ENCODE measurements at places on chromosomes 4 and X.
A peak's percentile ranks its signal among the peaks of the same experiment; 100 is the strongest.

DNA sequence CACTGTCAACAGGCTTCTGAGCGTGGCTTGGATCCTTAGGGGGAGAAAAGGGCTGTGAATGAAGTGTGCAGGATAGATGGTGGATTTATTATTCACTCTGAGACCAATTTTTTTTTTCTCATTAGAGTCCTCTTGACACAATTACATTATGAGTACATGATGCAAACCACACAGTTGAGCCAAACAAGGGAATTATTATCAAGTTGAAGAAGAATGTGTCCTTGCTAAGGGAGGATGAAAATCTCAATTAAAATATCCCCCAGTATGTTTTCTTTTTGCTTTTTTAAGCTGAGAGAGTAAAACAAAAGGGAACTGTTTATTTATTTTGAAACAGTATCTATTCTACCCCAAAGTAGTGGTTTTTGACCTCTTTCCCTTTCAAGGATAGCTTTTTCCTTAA, 40.4 kb downstream of the RPS3A start:
- no peak for DNase-seq

GRCh38 chrX:28901637-28902036, 314.4 kb downstream of the IL1RAPL1 start:
- DNase-seq, result no peak

GRCh38 chr4:162443510-162443909, 279.7 kb upstream of the FSTL5 start:
- no peak for DNase-seq

DNA sequence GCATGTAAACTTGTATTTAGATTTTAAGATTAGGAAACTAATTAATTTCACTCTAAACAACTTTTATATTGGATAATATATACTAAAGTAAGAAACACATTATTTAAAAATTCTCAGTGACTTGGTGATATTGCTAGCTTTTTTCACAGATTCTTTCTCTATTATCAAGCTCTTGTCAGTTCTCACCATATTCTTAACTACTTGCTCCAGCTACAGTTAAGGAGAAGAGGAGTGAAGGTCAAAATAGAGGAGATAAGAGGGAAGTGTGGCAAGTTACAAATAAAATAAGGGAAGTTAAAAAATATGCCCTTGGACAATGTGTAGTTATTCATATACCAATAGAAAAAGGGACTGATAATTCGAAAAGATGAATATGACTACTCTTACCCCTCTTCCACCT, 34.7 kb upstream of the NAF1 start:
- DNase-seq, result no peak

GRCh38 chrX:118621081-118621759, 106.2 kb upstream of the IL13RA1 start:
- DNase-seq, result no peak

GRCh38 chr4:151530230-151530629, 121.3 kb downstream of the FHIP1A start:
- DNase-seq, result no peak

DNA sequence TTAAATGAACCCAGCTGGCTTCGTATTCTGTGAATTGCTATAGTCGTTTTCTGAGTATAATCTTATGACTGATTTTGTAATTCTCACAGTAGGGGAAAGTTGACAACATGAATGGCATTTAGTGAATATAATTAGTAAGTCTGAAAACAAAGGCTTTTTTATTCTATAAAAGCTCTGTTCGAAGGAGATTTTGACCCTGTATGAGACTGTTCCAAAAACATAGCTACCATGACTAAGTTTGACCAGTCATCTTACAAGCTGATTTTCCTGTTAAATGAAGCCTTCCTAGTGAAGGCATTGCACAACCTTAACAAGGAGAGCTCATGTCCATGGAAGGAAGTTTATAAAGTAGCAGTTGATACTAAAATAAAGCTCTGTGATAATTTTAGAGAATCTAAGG, 242.3 kb downstream of the RPA4 start:
- DNase-seq, result no peak

GRCh38 chr4:104879367-104879766, 267.3 kb upstream of the TET2 start:
- no peak for DNase-seq

DNA sequence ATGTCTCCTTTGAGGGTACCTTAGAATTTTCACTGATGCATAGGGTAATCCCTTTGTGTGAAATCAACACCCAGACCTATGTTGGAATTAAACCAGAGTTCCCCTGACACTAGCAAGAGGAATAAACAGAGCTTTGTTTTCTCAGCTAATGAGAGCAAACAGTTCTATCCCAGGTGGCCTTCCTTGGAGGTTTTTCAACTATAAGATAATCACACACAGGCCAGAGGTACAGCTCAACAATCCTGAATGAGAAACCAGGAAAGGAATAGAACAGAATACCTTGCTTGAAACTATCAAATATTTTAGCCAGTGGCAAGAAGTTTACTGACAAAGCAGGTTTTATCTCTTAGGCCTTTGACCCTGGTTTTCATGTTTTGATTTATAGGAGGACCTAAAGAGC, 100.2 kb downstream of the OTC start:
- no peak for DNase-seq

GRCh38 chrX:15567267-15567666, 33.5 kb downstream of the ACE2 start:
- no peak for DNase-seq

GRCh38 chr4:61199873-61200186, 296 bp upstream of the ADGRL3 start:
- DNase-seq, result peak; percentile 30

- DNase-seq, result no peak
Measured at GRCh38 chr4:71290074-71290473, 48.7 kb upstream of the SLC4A4 start.

GRCh38 chr4:101419336-101420135, 72.2 kb upstream of the PPP3CA start:
- DNase-seq, result no peak

GRCh38 chr4:30875658-30876269, 155.6 kb downstream of the PCDH7 start:
- no peak for DNase-seq

DNA sequence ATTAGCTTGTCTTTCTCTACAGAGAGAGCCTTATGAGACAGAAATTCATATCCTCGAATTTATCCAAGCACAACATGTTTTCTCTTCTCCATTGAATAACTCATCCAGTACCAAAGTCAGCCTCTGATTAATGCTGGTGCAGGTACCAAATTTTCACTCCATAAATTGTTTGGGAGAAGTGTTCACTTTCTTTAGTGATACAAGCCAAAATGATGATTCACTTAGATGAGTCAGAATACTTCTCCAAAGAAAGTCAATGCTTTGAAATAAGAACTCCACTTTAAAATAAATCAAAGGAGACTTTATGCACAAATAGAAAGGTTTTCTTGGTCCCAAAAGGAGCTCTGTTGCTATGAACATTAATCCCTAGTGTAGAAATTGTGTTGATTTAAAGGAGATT, 60.2 kb downstream of the MAOB start:
- no peak for DNase-seq

DNA sequence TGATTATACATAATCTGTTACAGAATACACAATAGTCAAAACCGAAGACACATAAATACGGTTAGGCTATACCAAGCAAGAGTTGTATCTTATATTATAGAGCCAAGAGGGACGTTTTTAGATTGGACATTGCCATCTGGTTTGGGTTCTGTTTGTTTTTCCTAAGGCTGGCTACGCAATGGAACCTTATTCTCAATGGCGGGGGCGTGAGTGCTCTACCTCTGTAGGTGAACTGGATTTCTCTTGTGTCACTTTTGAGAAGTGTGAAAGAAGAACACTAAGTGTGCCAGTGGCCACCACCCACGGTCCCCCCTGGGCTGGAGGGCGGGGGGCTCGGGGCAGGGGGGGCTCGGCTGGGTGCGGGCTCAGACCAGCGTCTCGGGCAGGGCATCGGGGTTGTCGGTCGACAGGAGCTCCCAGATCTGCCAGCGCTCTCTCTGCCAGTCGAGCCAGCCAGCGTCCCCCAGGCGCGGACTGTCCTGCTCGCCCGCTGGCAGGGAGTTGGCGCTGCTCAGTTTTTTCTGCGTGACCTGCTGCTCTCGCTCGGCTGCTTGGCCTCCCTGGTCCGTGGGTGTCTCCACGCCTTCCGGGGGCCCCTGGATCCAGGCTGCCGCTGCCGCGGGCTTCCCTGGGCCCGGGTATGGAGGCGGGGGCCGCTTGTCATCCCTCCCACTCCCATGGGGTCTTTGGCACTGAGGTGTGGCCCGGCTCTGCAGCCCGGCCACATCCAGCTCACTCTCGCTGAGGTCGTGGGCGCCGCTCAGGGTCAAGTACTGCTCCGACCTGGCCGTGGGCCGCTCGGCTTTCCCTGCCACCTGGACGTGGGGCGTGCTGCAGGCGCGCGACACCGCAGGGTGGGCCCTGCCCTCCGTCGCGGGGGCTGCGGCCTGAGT, 27.6 kb downstream of the HCCS start:
- no peak for DNase-seq

GRCh38 chrX:4787971-4788370, 1074.5 kb upstream of the PRKX start:
- no peak for DNase-seq

Data from NCI-H2227 treated with DMSO at 0.1 percent for 48 hours (cell line).